H54 (cell line): ENCODE measurements at places on chromosomes 16 and 17.

DNA sequence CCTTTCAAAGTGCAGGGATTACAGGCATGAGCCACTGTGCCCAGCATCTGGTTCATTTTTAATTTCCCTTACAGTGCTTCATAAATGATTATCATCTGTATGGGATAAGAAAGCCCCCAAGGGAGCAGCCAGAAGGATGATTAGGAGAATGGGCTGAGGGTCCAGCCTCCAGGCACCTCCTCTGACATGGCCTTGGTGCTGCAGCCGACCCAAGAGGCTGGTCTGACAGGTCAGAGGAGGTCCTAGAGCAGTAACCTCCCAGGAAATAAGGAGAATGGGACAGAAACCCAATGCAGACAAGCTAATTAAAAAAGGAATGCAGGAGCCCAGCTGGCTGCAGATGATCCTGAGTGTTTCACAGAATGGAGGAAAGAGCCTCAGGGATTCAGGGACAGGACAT is 29.0 kb downstream of the MRC2 start:
- no peak for DNase-seq

DNA sequence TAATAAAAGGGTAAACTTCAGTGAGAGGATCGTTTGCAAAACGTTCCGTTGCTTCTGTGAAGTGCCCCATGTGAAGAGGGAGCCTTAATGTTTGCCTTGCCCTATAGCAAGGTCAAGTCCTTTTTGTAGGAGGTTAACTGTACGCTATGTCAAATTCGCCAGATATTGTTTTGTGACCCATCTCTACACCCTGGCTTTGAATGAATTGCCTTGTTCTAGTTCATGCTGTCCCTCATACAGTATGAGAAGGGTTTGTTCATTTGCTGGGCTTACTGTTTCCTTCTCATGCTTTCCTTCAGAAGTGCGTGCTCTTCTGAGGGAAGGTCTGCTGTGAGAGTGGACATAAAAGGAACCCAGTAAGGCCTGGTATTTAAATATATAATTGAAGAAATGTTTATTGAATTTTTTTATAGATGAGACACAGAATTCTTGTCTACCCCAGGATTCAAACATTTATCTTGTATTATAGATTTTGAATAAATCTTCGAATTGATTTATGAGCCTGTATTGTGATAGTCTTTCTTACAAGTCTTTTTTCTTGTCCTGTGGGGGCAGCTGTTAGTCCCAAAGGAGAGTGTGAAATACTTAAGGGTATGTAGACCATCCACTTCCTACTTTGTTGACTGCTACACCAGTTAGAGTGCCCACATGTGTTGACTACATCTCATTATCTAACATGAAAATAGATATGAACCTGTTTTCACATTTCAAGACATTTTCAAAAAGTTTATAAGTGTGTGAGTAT is 1.7 kb downstream of the MAP3K3 start:
- no peak for DNase-seq

DNA sequence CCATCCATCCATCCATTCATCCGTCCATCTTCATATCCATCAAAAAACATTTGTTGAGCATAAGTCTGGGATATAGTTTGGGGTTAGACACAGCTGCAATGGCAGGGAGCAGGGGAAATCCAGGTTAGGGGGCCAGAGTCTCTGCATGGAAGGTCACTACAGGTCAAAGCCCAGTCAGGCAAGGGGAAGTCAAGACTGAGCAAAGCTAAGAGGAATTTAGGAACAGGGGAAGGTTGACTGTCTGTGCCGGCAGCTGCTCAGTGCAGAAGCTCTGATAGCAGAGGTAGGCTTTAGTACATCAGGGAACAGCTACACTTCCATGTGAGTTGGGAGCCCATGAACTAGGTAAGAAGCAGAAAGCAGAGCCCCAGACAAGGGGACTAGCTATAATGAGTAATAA is 68.1 kb downstream of the IRF8 start:
- no peak for DNase-seq

GRCh38 chr16:2773188-2773968 is 3.7 kb downstream of the ELOB start:
- DNase-seq = peak; percentile 42

DNA sequence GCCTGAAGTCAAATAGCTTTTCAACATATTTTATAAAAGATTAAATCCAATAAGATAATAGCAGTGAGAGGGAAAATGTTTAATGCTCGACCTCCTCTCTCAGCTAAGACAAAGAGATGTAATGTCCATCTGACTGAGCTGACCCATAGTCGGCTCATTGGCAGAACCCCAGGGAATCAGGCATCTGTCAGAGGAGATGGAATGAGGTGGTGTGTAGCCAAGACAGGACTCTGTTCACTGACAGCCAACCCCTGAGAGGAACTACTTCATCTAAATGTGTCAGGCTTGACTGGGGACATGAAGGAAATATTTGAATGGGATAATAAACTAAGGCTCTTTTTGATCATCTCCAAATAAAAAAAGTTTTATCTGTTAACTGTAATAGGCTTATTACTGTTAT is 188.0 kb downstream of the CDH11 start:
- DNase-seq = no peak

- DNase-seq = peak; percentile 68
Observed at GRCh38 chr16:16025214-16025968, 76.0 kb downstream of the ABCC1 start.

- DNase-seq = no peak
Observed at GRCh38 chr17:28878981-28879380, 18.6 kb downstream of the FLOT2 start.

GRCh38 chr16:1427473-1428461 is 3.1 kb upstream of the PERCC1 start:
- DNase-seq = no peak

DNA sequence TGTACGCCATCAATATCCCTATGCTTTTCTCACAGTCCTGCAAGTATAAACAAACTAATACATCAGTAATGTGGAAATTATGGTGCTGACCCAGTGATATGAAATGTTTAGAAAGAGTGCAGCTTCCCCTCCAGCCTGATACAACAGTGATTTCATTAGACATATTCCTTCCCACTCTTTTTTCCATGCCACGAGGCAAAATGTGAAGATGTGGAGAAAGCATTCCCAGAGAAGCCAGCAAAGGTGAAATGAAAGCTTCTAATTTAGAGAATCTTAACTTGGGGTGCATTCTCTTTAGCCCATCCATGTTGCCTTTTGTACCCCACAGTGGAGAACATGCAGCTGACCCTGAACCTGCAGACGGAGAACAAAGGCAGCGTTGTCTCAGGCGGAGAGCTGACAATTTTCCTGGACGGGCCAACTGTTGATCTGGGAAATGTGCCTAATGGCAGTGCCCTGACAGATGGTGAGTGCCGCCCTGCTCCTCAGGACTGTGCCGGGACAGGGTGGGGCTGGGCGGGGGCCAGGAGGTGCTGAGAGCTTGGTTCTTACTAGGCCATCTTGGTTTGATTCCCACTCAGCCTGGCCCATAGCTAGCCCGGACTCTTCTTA is 77.8 kb downstream of the WWP2 start:
- no peak for DNase-seq

DNA sequence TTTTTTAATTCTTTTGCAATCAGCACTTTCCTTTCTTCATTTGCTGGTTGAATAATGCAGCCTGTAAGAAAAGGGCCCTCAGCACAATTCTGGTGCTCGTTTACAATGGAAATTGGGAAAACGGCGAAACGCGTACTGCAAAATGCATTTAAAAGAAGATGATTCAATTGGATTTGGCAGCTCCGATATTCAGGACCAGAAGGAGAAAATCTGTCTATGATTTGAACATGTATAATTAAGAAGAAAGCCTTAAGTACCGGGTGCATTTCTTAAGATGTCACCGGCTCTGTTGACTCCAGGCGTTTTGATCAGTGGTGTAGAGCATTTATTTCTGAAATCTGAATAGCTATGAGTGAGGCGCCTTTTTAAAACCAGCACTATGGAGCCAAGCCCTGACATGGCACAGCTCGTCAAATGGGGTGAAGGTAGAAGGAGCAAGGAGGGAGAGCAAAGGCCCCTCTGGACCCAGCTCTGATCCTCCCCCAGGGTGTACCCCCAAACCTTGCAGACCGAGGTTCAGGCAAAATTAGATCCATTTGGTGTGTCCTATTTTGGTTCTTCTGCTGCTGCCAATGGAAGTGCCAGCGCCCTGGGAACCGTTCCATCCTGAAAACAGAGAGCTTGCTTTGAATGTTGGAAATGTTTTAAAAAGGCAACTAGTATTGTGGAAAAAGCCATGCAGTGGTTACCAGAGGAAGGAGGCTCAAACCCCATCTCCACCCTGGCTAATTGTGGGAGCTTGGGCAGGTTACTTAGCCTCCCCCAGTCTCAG is 161.4 kb upstream of the RPL38 start:
- DNase-seq = no peak

- DNase-seq = no peak
Observed at GRCh38 chr16:86783636-86784626, 205.6 kb downstream of the FOXL1 start.

DNA sequence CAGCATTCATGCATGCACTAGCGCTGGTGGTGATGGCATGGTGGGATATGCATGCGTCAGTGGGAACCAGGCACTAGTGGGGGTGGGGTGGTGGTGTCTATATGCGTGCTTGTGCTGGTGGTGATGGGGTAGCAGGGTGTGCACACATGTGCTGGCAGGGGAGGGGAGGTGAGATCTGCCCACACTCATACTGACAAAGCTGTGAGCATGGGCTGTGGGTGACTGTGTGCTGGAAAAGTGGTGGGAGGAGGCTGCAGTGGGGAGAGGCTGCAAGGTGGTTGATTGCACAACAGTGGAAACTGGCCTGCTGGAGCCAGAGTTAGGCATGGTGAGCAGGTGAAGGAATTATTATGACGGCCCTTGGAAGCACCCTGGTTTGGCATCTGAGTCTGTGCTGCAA is 31.3 kb upstream of the TEKT1 start:
- no peak for DNase-seq

DNA sequence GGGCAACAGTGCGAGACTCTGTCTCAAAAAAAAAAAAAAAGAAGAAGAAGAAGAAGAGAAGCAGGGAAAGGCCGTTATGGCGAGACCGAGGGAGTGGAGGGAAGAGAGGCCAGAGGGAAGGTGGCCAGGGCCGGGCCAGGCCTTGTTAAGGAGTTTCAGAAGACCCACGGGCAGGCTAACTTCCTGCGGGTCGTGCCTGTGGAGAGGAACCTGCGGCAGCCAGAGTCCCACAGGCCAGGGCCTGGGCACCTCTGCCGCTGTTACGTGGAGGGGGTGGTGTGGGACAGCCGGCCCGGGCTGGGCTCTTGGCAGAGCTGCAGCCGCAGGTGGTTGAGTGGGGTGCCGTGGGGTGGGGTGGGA is 5.4 kb downstream of the WDR81 start:
- no peak for DNase-seq

GRCh38 chr16:84610376-84610775 is 7.5 kb downstream of the COTL1 start:
- no peak for DNase-seq

GRCh38 chr17:63998721-63999679 is 849 bp downstream of the PRR29 start:
- no peak for DNase-seq

DNA sequence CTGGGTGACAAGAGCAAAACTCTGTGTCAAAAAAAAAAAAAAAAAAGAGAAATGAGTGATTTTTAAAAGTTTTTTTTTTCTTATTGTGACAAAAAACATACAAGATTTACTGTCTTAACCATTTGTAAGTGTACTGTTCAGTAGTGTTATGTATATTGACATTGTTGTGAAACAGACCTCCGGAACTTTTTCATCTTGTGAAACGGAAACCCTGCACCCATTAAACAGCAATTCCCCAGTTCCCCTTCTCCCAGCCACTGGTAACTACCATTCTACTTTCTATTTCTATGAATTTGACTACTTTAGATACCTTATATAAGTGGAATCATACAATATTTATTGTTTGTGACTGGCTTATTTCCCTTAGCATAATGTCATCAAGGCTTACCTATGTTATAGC is 18.7 kb downstream of the DUS2 start:
- no peak for DNase-seq

DNA sequence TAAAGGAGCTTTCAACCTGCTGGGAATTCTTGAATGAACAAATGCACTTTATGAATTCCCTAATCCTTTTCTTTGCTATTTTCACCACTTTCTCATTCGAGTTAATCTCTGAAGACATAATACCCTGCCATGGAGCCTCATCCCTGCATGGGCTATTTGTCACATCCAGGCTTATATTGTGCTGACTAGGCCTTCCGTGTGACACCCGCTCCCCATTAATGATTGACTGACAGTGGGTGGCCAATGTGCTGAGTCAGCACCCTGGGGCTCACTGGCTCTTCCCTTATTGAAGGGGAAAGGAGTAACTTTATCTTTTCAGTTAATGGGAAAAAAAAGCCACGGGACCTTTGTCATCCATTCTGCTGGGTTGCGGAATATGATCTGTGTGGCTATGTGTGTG is 1024.8 kb upstream of the EEF2KMT start:
- no peak for DNase-seq

DNA sequence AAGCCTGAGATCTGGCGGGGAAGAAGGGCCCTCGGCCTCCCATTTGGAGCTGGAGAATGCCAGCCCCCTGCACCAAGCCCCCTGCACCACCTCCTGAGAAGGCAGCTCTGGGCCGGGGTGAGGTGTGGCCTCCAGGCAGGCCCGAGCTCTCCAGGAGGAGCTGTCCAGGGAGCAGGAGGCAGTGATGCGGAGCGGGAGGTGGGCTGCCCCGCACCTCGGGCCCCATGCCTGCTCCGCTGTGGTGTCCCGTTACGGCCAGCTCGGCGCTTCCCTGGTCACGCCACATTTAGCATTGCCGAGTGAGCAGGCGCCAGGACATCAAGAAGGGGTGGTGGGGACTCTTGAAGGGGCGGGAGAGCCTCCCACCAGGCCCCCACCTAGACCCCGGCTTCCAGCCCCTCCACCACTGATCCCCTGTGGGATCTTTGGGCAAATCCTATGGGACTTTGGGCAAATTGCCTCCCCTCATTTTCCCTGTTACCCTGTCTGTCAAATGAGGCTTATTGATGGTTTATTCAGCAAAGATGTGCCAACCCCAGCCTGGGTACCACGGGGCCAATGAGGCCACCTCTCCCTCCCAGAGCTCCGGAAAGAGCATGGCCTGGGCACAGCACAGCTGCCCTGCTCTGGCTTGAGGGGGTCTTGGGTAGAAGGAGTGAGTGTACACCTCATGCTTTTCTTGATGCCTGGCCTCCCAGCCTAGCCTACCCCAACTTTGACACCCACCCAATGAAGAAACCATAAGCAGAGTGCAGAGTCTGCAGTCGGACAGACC is 15.3 kb downstream of the FOXN1 start:
- no peak for DNase-seq

- DNase-seq = no peak
Observed at GRCh38 chr17:51908841-51909537, 249.5 kb downstream of the CA10 start.

GRCh38 chr17:36546418-36547093 is 1.8 kb downstream of the GGNBP2 start:
- no peak for DNase-seq

GRCh38 chr17:71553381-71553780 is 567.4 kb upstream of the SOX9 start:
- no peak for DNase-seq

DNA sequence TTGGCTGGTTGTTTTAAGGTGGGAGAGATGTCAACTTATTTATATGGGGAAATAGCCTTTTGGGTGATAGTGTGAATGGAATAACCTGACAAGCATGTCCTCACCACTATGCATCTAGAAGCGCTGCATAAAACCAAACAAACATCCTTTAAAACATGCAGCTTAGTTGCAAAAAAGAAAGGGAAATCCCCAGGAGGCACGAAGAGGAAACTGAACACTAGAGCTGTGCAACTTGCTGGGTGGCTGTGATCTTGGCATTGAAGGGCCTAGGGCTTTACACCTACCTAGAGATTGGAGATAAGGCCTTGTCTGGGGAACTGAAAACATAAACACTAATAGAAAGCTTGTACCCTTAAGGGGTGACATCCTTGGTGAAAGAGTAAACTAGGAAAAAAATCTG is 7.3 kb downstream of the C16orf54 start:
- no peak for DNase-seq
